Naive thymus-derived CD4-positive, alpha-beta T cell (primary cell): ENCODE measurements at places on chromosomes 2 and 18.
A peak's percentile ranks its signal among the peaks of the same experiment; 100 is the strongest.

DNA sequence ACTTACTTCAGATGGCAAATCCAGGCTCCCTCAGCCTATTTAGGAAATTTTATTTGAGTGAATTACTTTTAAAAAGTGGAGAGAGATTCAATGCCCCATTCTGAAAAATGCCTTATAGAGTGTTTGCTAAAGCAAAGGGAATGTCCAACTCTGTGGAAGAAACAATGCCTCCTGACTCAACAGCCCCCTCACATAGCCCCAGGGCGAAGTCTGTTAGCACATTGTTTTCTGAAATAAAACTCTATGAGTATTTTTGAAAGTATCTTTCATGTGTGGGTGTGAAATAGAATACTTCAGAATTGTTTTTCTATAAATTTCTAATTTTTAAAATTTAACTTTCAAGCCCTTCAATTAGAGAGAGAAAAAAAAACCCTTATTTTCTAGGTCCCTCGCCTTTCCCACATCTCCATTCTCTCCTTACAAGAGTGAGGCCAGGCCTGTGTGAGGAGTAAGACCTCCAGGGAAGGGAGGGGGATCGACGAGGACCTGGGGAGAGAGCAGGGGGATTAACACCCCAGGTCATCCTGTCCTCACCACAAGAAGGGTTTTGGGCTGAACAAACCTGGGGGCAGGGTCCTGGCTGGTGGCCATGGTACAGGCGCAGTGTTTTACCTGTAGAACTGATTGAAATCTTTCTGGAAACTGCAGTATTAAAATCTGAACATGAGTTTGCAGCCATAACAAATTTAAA, 141.4 kb downstream of the SNTG2 start:
- no peak overlapping the region for H3K4me3 ChIP-seq
- no peaks in the 10 kb centered on the region for H3K27me3 ChIP-seq
- H3K36me3 ChIP-seq: no peaks in the 10 kb centered on the region
- H3K27ac ChIP-seq: no peak overlapping the region
- DNase-seq: no peak

DNA sequence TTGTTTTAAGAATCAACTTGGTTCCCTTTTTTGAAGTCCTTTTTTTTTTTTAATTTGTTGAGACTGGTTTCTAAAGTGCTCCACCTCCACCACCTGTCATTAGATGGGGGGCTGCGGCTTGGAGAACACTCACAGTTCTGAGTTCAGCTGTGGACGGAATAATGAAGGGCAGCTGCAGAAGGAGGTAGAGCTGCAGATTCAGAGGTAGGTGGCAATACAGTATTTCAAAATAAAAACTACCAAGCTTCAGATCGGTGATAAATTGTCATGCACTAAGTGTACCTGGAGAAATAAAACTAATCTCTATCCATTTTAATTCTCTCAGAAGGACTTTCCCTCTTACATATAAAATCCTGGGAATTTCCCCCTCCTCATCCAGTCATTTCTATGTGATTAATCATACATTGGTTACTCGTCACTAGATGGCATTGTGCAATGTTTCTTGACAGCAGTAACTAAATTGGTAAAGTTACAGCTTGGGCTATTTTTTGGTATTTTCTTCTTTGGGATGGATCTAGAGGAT, 81.1 kb upstream of the SLC39A10 start:
- no peaks in the 10 kb centered on the region for H3K27me3 ChIP-seq
- peaks cover 51% of the 10 kb centered on the region for H3K4me1 ChIP-seq
- no peaks in the 10 kb centered on the region for H3K36me3 ChIP-seq

DNA sequence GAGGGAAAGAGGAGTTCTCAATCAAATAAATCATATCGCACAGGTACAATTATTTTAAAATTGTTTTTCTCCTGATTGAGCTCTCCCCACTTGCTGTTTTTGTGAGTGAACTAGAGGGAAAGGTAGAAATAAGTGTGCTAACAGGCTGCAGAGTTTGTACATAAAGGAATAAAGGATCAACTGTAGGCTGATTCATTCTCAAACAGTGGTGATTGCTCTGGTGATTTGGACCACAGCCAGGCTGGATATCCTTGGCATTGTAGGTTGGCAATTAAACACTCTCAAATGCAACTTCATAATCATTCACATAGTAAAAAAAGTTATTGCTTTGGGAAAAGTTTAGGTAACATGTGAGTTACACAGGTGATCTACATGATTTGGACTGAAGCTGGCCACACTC, 29.8 kb downstream of the LRP1B start:
- H3K4me1 ChIP-seq: no peaks in the 10 kb centered on the region
- H3K27ac ChIP-seq: no peak overlapping the region
- DNase-seq: no peak
- no peaks in the 10 kb centered on the region for H3K36me3 ChIP-seq
- no peak overlapping the region for H3K4me3 ChIP-seq

- H3K36me3 ChIP-seq: peaks cover 15% of the 10 kb centered on the region
- H3K27ac ChIP-seq: no peak overlapping the region
- H3K27me3 ChIP-seq: no peaks in the 10 kb centered on the region
- no peak for DNase-seq
Measured at GRCh38 chr2:98502556-98503335, 58.1 kb downstream of the INPP4A start.

DNA sequence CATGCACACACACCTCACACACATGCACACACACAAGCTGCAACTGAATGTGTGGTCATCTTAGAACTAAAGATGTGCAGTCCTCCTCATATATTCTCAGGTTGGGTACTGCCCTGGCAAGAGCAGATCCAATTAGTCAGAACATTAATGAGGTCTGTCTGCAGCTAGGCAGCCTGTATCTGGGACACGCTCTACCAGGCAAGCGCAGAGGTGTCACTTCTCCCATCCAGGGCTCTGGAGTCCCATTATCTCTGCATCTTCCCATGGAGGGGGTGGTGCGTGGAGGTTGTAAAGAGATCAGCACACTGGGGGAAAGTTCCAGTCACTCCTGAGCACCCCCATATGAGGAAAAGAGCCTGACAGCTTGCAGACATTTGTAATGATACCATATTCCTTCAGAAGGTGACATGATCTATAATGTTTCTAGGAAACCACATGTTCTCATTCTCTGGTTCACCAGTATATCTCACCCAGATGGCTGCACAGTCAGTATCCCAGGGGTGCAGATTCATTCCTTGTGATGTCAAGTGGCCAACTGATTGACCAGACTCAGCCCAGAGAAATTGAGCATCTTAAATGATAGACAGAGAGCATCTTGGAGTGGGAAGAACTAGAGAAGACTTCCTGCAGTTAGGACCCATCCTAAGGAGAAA, 95.4 kb downstream of the RTN4 start:
- H3K4me3 ChIP-seq: no peak overlapping the region
- no peaks in the 10 kb centered on the region for H3K27me3 ChIP-seq
- no peaks in the 10 kb centered on the region for H3K36me3 ChIP-seq
- H3K4me1 ChIP-seq: no peaks in the 10 kb centered on the region

DNA sequence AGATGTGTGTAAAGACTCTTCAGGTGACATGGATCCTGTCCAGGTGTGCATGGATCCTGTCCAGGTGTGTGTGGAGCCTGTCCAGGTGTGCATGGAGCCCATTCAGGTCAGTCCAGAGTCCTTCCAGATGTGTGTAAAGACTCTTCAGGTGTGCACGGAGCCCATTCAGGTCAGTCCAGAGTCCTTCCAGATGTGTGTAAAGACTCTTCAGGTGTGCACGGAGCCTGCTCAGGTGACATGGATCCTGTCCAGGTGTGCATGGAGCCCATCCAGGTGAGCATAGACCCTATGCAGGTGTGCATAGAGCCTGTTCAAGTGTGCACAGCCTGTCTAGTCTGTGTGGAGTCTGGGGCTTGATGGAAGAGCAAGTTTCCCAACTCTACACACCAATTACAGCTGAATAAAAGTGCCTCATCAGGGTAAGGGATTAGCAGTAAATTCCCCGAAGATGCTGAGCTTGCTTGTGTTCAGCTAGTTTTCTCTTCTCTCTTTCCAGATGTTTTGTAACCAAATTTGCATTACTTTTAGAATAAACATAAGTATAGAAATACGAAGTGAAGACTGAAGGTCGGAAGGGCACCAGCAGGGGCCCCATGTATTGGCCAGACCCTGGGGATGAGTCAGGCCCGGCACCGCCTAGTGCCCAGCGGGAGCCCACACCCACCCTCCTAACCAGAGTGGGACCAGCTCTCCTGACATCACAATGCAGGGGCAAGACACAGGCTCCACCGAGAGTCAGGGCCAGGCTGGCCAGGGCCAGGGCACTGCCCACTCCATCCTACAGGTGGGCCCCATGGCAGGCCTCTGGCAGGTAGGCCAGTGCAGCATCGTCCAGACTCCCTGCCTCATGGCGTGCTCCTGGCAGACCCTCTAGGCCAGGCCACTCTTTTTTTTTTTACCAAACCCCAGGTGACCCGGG, 38.6 kb upstream of the GPC1 start:
- DNase-seq: no peak
- no peaks in the 10 kb centered on the region for H3K4me1 ChIP-seq
- H3K27me3 ChIP-seq: no peaks in the 10 kb centered on the region
- no peak overlapping the region for H3K27ac ChIP-seq
- no peak overlapping the region for H3K4me3 ChIP-seq

- H3K27me3 ChIP-seq: no peaks in the 10 kb centered on the region
- H3K27ac ChIP-seq: no peak overlapping the region
- no peak overlapping the region for H3K4me3 ChIP-seq
- H3K36me3 ChIP-seq: no peaks in the 10 kb centered on the region
Measured at GRCh38 chr2:33511141-33511540, 34.7 kb downstream of the RASGRP3 start.

GRCh38 chr18:49167084-49167483, 216.3 kb upstream of the SMAD7 start:
- no peaks in the 10 kb centered on the region for H3K27me3 ChIP-seq
- no peak for DNase-seq
- H3K36me3 ChIP-seq: no peaks in the 10 kb centered on the region
- no peaks in the 10 kb centered on the region for H3K4me1 ChIP-seq

GRCh38 chr18:80181642-80182461, 65.5 kb downstream of the PARD6G start:
- no peak for DNase-seq
- no peaks in the 10 kb centered on the region for H3K36me3 ChIP-seq
- H3K4me1 ChIP-seq: no peaks in the 10 kb centered on the region
- H3K27me3 ChIP-seq: no peaks in the 10 kb centered on the region

- no peak overlapping the region for H3K27ac ChIP-seq
- H3K27me3 ChIP-seq: no peaks in the 10 kb centered on the region
- no peaks in the 10 kb centered on the region for H3K36me3 ChIP-seq
- H3K4me3 ChIP-seq: no peak overlapping the region
Measured at GRCh38 chr2:25419678-25420242, 78.0 kb upstream of the DNMT3A start.

DNA sequence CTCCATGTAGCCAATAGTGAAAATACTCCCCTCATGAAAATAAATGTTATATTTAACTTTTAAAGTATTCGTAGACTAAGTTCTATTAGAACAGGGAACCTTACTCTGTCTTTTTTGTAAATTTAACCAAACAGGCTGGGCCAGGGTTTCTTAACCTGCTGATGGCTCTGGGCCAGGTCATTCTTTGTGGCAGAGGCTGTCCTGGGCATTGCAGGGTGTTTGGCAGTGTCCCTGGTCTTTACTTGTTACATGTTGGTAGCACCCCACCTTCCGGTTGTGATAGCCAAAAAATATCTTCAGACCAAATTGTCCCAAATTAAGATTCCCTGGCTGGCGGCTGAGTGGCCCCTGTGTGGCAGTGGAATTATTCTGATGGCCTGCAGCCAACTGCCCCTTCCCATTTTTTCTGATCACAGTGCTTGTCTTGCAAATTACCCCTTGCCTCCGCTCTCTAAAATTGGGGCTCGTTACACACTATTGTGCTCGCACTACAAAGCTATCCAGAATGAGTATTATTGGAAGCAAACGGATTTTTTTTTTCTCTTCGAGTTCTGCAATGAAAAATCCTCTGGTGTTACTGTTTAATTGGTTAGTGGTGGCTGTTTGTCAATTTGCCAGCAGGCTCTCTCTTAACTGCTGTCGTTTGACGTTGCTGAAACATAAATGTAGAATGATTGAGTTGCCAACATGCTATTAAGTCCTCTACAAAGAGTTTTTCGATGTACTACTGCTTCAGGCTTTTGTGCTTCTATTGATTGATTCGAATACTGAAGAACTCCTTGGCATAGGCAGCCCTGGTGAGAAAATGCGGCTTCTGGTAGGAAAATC, 216.9 kb downstream of the SH3RF3 start:
- H3K36me3 ChIP-seq: no peaks in the 10 kb centered on the region
- no peaks in the 10 kb centered on the region for H3K27me3 ChIP-seq
- H3K4me3 ChIP-seq: no peak overlapping the region
- peaks cover 24% of the 10 kb centered on the region for H3K4me1 ChIP-seq

- no peaks in the 10 kb centered on the region for H3K27me3 ChIP-seq
- H3K36me3 ChIP-seq: no peaks in the 10 kb centered on the region
- H3K27ac ChIP-seq: no peak overlapping the region
- DNase-seq: peak; percentile 29
Measured at GRCh38 chr18:70491734-70492348, 203.0 kb downstream of the SOCS6 start.

DNA sequence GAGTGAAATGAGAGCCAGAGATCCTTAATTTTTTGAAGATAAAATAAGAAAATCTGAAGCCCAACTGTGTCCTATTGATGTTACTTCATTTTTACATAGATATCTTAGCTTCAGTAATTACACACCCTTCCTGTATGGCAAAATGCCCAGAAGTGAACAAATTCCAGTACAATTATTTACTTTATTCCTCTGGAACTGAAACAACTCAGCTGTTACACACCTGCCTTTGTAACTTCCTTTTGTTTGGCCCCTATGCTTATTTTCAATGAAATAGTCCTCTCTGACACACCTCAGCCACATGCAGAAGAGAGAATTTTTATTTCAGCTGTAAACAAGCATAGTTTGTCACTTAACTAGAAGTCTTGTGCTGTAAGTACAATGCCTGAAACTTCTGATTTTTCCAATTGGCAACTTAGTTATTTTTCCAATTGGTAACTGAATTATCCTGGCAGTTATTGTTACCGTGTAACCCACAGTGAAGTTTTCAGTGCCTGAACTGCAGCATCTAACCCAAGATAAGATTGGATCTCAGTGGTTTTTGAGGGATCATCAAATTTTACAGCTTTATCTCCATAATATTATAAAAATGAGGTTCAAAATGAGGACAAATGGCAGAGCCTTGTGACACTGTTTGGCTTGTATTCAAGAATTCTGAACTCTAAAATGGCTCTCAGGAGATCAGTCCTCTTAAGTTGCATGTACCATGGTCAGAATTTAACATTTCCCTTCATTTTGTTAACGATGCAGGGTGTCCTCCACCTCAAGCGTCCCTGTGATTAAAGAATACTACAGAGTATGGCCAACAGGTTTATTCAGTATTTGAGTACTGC, 82.6 kb downstream of the PKP4 start:
- no peak overlapping the region for H3K27ac ChIP-seq
- H3K27me3 ChIP-seq: no peaks in the 10 kb centered on the region
- no peaks in the 10 kb centered on the region for H3K36me3 ChIP-seq
- no peak for DNase-seq
- no peaks in the 10 kb centered on the region for H3K4me1 ChIP-seq

GRCh38 chr2:178422097-178422496, 28.9 kb downstream of the PRKRA start:
- no peaks in the 10 kb centered on the region for H3K36me3 ChIP-seq
- H3K27ac ChIP-seq: no peak overlapping the region
- H3K4me1 ChIP-seq: no peaks in the 10 kb centered on the region
- no peaks in the 10 kb centered on the region for H3K27me3 ChIP-seq
- DNase-seq: no peak
